ENCODE measurements at places on chromosomes 6 and 20.

- no peak for DNase-seq
These were observed 157.3 kb upstream of the ATXN1 start for GRCh38 chr6:16918586-16918985.

DNA sequence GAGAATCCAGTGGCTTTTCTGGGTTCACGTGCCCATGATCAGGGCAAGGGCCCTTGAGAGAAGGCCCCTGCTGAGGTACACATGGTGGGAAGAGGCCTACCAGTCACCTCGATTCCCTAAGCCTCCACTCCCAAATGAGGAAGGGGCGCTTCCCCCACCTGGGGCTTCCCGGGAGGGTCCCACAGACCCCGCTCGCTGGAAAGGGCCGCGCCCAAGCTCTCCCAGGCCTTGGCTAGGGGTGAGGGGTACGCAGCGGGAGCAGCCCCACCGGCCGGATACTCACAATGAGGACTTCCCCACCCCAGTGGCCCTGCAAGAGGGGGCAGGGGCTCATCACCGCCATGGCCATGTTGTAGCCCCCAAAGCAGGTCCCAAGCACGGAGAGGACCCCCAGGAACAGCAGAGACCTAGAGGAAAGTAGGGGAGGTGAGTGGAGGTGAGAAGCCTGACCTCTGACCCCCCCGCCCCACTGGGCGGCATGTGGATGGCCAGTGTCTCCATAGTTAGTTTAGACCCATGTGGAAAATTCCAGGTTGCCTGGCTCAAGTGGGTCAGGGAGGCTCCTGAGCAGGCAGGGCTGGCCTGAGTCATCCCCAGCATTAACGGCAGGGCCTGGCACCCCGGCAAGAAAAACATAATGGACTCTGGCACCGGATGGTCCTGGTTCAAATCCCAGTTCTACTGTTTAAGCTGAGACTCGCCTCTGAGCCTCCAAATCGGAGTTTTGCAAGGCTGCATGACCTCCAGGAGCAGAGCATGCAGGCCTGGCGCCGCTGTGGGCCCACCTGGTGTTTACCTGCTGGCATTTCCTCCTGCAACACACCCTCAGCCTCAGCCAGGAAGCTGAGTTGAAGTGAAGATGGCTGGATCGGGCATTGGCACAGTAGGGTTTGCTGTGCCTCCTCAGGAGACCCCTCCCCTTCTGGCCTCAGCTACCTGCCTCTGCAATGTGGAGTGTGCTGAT is 6.6 kb downstream of the SLC52A3 start:
- no peak for DNase-seq

DNA sequence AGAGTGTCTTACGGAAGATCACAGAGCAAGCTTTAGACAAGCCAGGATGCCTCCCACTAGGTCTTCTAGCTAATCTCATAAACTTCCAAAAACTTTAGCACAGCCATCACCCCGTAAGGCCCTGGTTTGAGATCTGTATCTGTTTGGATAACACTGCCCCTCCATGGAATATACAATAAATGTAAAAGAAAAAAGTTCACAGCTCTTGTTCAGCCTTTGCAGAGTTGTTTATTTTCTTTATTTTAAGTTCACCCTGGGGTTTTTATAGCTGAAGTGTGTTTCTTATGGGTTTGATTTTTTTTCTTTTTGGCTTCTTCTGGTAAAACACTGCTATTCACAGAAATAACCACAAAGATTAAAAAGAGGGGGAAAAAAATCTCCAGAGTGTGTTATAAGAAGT is 125.6 kb downstream of the EYA2 start:
- DNase-seq: no peak

DNA sequence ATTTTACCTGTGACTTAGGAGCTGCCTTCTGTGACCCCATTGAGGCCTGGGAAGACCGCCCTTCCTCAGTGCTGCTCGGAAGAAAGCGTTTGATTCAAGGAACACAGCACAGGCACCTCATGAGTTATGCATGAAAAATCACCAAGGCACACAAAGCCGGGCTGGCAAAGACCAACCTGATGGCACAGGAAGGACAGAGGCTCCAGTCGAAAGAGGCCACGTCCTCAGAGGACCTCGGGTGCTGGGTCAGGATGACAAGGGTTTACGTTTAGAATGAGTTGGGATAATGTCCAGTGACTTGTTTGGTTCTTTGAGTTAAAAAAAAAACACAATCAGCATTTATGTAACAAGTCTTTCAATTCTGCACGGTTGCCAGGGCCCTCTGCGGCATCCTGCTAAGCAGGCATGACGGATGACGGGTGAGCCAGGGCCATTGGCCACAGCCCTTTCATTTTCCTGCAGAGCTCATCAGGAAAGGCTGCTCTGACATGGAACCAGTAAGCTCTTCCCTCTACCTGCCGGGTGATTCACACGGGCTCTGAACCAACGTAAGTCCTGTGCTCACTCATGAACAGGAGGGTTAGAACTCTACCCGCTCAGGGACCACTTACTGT is 112.8 kb downstream of the DACT2 start:
- DNase-seq: no peak

DNA sequence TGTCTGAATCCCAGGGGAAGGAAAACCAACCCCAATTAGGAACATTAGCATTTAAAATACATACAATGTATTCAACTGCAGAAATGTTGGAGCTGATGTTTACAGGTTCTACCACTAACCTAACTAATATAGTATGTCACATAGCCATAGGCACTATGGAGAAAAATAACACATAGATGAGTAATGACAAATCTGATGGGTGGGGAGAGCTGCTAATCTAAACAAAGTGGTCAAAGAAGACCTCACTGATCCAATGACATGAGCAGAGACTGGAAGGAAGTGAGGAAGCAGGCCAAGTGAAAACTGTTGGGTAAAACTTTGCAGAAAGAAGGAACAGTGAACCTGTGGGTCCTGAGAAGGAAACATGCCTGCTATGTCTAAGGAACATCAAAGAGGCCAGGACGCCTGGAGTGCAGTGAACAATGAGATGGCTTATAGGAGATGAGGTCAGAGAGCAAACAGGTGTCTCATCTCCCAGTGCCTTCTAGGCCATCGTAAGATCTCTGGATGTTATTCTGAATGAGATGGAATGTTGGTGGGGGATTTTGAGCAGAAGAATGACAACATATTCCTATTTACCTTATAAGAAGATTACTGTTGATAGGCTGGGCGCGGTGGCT is 135.7 kb downstream of the ALDH8A1 start:
- no peak for DNase-seq

DNA sequence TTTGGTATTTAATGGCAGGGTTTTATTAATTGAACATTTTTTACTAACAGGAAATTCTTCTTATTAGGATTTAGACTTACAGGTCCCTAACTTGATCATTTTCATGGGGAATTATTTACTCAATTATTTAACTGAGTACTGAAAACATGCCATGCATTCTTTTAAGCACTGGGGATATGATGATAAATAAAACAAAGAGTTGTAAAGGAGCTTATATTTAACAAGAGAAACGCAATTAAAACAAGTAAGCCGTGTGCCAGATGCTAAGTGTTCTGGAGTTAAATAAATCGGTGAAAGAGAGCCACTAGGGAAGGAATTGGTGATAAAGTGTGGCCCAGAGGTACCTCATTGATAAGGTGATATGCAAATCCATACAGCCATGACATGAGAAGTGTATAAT is 214.2 kb upstream of the HTR1E start:
- no peak for DNase-seq

DNA sequence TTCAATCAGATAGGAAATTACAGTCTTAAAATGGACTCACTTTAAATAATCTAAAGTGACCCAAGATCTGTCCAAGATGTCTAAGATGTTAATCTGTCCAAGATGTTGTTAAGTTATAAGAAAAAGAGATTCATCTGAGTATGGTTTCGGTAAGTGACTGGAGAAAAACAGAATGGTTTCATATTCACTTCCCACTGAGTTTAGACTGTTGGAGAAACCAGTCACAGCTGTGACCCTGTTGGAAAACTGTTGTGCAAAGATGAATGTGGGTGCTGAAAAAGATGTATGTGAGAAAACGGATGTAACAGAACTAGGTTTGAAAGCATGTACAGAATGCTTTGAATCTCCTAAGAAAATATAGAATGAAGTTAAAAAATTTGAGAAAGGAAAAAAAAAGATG is 325.9 kb downstream of the COL12A1 start:
- no peak for DNase-seq

GRCh38 chr6:24391756-24392405 is 10.9 kb upstream of the MRS2 start:
- no peak for DNase-seq

GRCh38 chr6:17712576-17712975 is 5.9 kb upstream of the NUP153 start:
- DNase-seq: no peak

GRCh38 chr6:167426651-167427050 is 101.8 kb downstream of the TTLL2 start:
- DNase-seq: no peak

GRCh38 chr6:54935739-54936138 is 89.2 kb downstream of the FAM83B start:
- DNase-seq: no peak

Measured in Kasumi-1 (cell line).